ENCODE measurements at places on chromosomes 3 and 15.

DNA sequence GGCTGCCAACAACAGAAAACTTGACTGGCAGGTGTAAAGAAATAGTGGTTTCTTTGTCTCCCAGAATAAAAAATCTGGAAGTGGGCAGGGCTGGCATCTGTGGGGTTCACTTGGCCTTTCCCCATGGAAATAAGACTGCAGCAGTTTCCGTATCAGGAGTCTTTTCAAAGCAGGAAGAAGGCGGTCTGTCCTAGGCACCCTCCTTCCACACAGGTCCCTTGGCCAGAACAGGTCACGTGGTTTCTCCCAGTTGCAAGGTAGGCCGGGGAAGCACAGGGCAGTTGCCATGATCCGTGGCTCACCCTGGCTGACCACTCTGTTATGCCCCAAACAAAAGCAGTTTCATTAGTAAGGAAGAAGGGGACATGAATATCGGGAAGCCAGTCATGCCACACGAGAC is 45.4 kb downstream of the ZDHHC19 start:
- DNase-seq, result no peak

DNA sequence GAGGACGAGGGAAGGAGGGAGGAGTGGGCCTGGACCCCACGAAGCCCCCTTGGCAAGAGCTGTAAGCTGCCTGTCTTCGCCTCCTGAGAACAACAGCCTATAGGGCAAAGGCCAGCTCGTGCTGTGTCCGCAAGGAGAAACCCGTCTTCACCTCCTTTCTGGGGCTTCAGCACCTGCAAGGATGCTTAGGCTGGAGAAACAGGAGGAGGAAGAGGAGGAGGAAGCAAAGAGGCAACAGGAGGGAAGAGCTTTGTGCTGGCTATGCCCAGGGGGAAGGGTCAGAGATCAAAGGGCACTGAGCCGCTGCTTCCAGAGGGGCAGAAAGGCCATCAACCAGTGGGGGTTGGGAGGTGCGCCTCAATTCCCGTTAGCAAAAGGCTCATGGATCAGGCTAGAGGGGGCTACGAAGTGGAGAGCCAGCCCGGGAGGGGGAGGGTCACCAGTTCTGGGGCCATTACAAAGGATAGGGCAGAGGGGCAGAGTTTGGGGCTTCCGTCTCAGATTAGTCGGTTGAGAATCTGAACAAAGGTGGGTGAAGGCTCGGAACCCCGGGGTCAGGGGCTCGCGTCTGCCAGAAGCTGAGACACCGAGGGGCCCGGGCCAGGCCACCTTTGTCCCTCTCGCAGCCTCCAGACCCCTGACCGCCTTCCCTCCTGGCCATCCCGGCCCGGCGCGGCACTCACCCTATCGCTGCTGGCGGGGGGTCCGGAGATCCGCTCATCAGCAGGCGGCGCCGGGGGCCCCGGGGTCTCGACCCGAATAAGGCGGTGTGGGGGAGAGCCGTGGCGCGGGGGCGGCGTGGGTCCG is 792 bp downstream of the SHF start:
- no peak for DNase-seq

GRCh38 chr3:47731061-47731460 is 50.6 kb downstream of the SMARCC1 start:
- no peak for DNase-seq

DNA sequence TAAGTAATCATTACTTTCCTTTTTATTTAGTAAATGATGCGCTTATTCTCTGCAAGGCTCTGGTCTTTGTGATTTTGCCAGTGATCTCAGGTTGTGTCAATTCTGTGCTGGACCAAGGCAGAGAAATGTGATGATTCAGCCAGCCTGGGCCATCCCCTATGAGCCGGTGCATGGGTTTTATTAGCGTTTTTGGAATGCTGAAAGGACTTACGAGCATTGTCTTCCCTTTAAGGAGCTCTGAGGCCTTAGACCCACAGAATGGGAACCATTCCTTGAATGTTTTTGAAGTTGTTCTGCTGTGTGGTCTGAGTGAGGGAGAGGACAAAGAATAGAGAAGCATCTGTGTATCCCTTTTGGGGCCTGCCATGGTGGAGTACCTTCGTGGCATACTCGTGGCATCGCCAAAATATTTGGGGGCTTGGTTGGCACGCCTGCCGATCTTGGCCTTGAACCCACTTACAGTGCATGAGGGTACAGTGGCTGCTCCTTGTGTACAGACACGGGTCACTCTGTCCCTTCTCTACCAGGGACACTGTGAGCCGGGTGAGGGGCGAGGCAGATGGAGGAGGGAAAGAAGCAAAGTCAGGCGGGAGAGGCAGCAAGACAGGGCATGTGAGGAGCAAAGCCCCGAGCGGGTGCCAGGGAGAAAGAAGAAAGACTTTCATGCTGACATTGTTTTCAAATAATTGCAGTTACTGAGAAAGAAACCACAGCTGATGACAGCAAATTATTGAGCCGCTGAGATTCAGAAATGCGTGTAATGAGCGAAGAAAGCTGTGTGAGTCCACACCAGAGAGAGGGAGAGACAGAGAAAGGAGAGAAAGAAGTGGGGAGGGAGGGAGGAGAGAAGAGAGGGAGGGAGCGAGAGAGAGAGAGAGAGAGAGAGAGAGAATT is 269.4 kb upstream of the RGMA start:
- no peak for DNase-seq

DNA sequence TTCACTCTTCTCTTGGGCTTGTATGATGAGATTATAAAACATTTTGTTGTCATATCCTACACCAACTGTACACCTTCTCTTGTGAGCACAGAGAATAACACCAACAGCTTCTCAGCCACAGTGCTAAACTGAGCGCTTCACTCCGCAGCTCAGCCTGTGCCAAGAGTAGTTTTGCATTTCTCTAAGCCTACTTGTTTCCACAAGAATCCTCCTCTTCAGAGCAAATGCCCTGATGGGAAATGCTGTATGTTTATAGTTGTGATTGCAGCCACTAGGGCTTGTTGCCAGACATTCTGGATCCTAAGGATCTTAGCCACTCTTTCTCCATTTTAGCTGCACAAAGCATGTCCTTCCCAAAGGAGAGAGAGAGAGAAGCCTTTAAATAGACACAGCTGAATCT is 138.8 kb upstream of the PLXND1 start:
- DNase-seq, result no peak

DNA sequence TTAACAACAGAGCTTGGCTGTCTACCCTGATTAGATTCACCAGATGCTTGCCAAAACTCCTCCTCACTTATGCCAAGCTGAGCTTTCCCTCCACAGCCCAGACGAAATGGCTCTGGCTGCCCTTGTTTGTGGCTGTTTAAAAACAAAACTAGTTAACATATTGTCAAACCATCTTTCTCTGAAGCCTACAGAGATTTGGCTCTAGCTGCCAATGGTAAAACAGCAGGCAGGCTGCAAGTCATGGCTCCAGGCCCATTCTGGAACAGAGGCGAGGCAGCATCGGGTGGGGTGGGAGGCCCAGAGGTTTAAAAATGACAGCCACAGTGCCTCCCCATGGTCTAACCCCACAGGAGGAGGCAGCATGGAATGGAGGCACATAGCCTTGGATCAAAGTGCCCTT is 75.9 kb downstream of the SCN5A start:
- DNase-seq, result no peak

DNA sequence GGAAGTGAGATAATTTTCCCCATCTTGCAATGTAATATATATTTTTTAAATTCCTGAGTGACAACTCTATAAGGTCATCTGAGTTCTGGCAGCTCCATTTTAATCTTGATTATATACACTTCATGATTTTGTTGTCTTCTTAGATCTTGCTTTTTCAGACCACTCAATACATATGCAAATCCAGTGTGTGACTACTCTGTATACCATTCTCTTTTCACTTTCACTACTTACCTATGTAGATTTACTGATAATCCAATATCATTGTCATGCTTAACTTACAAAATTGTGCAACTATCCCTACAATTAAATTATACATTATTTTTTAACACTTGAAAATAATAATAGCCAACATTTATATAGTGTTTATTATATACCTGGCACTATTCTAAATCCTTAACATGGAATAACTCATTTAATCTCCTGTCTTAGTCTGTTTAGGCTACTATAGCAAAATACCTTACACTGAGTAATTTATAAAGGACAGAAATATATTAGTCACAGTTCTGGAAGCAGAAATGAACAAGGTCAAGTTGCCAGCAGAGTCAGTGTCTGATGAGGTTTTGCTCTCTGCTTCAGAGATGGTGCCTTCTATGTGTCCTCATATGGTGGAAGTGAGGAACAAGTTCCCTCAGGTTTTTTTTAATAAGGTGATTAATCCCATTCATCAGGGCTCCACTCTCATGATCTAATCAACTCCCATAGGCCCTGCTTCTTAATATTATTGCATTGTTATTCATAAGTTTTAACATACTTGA is 338.5 kb downstream of the TUSC7 start:
- DNase-seq, result no peak

DNA sequence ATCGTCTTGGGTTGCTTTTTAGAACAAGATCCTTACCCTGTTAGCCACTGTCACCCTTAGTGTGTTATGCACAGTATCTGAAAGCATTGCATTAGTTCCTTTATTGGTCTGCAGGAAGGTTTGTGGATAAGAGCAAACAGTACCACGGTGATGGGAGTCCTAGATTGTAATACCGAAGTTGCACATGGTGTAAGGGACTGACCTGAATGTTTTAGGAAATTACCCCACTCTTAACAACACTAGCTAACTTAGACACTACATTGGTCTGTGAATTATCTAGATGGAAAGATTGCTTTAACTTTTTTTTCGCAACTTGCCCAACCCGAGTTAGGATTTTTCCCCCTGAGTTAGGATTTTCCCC is 1.3 kb downstream of the STT3B start:
- peak; percentile 47 for DNase-seq

- DNase-seq, result no peak
These were observed 882 bp downstream of the LMOD3 start for GRCh38 chr3:69121513-69121912.

DNA sequence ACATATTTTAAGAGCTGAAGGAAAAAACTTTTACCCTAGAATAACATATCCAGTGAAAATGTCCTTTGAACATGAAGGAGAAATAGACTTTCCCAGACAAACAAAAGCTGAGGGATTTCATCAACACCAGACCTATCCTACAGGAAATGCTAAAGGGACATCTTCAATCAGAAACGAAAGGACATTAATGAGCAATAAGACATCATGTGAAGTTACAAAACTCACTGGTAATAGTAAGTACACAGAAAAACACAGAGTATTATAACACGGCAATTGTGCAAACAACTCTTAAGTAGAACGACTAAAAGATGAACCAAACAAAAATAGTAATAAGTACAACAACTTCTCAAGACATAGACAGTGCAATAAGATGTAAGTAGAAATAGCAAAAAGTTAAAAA is 3.5 kb upstream of the ZSCAN2 start:
- DNase-seq, result no peak

DNA sequence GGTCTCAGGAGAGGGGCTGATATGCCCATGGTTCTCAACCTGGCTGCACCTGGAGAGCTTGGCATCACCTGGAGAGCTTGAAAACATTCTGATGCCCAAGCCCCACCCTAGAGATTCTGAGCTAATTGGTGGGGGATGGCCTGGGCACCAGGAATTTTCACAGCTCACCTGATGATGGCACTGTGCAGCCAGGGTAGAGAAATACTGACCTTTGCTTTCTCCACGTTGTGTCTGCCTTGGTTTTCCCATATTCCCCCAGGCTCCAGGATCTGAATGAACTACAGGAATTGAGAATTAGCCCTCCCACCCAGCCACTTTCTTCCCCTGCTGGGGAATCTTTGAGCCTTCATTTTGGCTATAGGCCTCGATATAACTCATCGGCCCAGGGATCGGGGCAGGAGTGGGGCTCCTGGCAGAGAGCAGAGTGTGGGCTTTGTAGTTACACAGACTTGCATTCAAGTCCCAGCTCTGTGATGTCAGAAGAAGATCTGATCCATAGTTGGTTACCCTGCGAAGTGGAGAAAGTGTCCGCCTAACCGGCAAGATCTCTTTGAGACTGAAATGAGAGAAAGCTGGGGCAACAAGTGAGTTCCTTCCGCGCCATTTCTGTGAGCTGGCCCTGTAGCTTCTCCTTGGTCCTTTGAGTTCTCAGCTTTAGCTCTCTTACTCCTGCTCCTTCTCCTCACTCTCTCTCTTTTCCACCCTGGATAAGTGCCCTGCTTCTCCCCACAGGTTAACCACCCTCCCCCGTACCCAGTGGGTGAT is 33.1 kb upstream of the UBE2Q2 start:
- DNase-seq, result no peak

- no peak for DNase-seq
These were observed 6.0 kb downstream of the PHLDB2 start for GRCh38 chr3:111864821-111865656.

DNA sequence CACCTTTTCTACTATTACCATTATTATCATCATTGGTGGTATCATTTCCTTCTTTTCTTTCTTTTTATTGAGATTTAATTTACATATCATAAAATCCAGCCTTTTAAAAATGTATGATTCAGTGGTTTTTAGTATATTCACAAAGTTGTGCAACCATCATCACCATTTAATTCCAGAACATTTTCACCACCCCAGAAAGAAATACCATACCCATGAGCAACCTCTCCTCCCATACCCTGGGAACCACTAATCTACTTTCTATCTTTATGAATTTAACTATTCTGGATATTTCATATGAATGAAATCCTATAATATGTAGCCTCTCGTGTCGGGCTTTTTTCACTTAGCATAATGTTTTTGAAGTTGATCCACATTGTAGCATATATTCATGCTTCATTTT is 29.1 kb downstream of the AAGAB start:
- no peak for DNase-seq

Data from hematopoietic multipotent progenitor cell treated with erythropoietin and hydrocortisone succinate and interleukin-3 and kit ligand, for 17 days (in vitro differentiated cells).